ENCODE measurements at places on chromosomes 12 and 14.

DNA sequence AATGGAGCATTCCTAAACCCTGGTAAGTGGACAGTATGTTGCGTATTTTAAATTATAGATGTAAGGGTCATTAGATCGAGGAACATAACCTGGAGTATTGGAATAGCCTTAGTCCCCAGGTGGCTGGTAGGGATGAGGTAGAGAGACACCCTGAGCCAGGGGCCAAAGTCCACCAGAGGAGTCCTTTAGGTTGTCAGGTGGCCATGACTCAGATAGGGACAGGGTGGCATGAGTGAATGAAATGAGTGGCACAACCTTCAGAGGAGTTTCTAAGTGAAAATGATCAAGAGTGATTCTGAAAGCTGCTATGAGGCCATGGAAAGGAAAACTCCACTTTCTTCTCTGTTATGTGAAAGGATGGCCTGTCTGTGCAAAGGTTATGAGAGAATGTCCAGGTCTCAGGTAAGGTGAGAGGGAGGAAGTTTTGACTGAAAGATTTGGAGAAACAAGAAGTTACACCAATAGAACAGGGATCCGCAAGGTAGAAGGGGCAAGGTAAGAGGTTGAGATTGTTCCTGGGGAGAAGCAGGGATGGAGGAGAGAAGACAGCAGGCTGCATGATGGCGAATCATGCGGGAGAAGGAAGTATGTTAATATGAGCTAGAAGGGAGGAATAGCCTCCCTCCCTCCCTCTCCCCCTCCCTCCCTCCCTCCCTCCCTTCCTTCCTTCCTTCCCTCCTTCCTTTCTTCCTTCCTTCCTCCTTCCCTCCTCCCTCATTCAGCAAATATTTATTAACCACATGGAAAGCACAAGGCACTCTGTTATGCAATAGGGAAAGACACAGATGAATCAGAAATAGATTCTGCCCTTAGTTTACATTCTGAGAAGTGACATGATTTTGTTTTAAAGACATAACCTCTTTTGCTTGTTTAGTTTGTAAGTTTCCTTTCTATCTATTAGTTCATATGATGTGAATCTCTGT is 14.0 kb upstream of the RIPK3 start:
- DNase-seq: no peak

DNA sequence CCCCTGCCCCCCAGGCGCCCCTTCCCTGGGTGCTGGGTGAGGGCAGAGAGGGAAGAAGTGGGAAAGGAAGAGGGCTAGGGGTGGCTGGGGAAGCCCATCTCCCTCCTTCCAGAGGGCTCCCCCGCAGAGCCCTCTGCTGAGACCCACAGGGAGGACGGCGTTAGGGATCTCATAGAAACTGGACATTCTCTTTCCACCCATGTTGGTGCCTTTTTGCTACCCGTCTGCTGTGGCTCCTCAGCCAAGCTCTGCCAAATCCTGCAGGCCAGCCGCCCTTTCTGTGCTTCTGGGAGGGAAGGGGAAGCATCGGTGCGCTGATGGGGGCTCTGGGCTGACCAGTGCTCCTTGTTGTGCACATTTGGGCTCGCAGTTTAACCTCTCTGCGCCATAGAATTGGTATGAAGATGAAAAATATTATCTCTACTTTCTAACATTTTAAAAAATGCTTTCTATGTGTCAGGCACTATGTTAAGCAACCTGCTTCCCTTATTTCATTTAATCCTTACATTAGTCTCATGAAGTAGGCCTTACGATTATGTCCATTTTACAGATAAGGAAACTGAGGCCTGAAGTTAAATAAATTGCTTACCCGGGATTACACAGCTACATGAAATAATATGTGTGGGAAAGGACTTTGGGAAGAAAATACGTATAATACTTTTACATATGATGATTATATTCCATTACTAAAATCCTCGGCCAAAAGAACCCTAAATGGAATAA is 981 bp downstream of the SLC48A1 start:
- DNase-seq: no peak

DNA sequence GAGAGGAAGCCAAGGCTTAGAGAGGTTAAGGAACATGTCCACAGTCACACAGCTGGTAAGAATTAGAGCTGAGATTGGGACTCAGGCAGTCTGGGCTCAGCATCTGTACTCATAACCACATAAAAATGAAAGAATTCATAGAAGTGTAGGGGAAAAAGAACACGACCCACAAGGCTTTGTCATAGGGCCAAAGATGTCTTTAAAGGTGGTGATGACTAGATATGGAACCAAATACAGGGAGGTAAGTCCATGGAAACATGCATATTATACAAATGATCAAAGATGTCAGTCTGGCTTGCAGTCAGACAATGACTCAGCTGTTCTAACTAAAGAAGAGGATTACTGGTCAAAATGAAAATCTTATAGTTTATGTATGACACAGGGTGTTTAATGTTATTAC is 7.2 kb upstream of the SSPN start:
- no peak for DNase-seq

GRCh38 chr12:94122591-94122990 is 25.8 kb upstream of the PLXNC1 start:
- DNase-seq: no peak

- no peak for DNase-seq
Measured at GRCh38 chr12:119326341-119326740, 8.2 kb upstream of the CCDC60 start.

- DNase-seq: no peak
Measured at GRCh38 chr14:98858158-98858557, 413.8 kb downstream of the BCL11B start.

GRCh38 chr14:55102141-55102621 is 26.9 kb upstream of the LGALS3 start:
- peak; percentile 81 for DNase-seq

DNA sequence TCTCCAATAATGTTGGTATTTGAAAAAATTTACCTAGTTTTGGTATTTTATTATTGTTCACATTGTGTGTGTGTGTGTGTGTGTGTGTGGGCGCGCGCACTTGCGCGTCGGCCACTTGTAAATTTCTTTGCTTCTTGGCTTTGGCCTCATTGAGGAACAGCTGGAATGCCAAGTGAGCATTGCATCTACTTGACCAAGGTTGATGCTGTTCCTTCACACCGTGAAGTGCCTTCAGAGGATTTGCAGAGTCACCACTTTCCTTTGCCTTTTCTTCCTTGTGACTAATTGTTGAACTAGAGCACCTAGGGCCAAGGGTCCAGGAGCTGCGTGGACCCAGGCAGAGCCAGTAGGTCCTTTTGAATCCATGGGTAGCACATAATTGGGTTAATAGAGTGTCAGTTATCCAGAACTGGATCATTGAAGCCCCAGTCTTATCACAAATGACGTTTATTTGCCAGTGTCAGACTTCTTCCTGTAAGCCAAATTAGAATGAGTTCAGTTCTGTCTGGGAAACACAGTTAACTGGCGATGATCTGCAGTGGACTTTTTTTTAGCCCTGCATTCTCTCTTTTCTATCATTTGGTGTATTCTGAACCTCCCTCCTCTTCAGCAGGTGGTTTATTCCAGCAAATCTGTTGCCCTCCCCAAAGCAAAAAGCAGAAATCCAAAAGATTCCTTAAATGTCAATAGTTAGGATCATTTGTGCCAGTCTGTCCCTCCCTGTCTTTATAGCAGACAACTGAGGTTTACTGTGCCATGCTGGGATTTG is 2.6 kb downstream of the PPP2R5C start:
- DNase-seq: no peak

DNA sequence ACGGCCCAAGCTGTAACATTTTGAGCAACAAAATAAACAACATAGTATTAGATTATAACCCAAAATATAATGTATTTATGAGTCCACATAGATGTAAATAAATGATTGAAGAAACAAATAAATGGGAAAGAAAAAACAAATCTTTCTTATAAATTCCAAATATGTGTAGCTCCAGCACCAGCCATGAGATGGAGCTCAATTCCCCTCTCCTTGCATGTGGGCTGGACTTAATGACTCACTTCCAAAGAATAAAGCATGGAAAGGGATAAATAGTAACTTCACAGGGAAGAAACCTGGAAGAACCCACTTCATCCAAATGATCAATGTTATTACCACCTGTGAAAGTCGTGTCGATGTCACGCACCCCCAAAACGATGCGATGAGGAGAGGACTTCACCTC is 158.8 kb downstream of the RPAP3 start:
- DNase-seq: no peak

DNA sequence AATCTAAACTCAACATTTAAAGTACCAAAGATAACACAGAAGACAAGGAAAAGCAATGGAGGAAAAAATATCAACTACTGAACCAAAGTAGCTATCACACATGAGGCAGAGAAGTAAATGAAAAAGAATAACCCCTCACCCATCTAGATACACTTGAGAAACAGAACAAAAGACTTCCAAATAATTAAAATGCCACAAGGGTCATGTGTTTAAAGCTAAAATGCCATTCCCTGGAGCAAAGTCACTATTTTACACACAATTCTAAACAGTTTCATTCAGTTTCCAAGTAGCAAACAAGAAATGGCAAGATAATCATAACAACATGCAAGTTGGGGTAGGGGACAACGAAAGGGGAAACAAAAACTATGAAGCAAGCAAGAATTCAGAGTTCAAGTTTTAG is 12.0 kb downstream of the OSBPL8 start:
- no peak for DNase-seq

DNA sequence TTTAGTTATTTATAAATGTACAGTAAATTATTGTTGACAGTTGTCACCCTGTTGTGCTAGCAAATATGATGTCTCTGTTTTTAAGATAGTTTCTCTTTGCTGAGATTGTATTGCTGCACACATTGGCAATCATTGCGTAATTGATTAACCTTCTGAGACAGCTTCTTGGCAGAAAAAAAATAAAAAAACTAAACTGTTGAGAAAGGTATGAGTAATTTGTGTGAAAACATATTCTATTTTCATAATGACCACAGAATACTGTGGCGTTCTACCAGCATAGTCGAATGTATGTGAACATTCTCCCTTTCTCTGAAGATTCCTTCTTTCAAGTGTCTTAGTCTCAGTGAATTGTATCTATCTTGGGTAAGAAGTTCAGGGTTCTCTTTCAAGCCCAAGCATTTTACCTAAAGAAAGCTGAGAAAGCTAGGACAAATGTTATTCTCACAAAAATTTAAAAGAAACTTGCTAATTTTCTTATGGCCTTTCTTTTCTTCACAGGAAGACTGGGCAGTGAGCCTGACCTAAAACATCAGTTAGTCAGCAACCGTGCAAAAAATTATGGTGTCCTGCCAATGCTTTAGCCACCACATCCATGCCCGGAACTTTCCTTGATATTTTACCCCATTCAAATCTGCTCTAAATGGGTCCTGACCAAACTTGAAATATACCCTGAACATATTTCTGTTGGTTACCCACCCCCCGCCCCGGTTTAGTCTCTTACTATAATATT is 69.0 kb upstream of the REP15 start:
- peak; percentile 27 for DNase-seq

DNA sequence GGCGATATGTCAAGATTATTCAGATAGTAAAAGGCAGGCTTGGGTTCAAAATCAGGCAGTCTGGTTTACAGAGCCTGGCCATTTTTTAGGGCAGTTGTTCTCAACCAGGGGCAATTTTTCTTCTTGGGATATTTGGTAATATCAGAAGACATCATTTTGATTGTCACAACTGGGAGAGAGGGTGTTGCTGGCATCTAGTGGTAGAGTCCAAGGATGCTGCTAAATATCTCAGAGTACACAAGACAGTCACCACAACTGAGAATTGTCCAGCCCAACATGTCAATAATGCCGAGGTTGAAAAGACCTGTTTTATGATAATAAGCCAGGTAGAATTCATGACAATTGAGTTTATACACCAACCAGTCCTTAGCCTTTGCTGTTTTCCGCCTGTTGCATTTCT is 733.9 kb downstream of the NRXN3 start:
- no peak for DNase-seq

DNA sequence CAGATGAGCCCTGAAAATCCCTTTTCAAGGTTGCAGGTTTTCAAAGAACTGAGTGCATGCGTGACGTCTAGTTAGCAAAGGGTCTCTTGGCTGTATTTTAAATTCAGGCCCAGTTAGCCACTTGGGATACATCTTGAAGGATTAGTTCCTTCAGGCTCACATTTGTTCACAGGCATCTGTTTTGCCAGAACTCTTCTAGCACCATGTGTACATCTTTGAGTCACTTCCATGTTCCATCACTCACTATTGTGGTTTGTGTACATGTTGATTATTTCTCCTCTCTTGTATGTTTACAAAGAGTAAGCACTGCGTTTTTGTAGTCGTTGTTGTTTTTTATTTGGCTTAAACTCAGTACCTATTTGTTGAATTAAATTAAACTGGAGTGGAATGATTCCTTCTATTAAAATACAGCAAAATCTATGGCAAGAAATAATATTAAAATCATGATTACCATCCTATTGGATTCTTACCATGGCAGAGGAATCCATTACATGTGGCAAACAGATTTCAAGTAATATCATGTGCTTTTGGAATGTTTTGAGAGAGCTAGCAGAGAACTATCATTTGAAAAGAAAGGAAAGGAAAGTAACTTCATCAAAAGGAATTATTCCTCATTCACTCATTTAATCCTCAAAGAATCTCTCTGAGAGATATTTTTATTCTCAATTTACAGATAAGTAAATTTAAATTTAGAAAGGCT is 438.9 kb upstream of the FAR2 start:
- DNase-seq: no peak

GRCh38 chr12:115916910-115917668 is 360.4 kb downstream of the MED13L start:
- peak; percentile 57 for DNase-seq

GRCh38 chr14:65906344-65906743 is 493.8 kb downstream of the FUT8 start:
- no peak for DNase-seq

DNA sequence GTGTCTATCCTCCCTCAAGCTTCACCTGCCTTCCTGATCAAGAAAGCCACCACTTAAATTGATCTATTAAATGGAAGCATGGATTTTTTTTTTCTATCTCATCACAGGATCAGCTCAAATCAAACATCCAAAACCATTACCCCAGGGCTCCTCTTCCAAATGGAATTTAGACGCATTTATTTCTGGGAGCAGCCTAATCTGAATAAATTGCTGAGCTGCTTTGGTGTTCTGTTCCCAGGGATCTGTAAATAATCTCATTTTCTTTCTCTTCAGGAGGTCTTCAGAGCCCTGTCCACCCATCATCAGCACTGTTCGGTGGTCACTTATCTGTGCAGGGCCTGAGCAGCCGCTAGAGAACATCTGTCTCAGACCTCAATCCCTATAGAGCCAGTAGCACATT is 695.4 kb upstream of the TMEM132C start:
- no peak for DNase-seq

DNA sequence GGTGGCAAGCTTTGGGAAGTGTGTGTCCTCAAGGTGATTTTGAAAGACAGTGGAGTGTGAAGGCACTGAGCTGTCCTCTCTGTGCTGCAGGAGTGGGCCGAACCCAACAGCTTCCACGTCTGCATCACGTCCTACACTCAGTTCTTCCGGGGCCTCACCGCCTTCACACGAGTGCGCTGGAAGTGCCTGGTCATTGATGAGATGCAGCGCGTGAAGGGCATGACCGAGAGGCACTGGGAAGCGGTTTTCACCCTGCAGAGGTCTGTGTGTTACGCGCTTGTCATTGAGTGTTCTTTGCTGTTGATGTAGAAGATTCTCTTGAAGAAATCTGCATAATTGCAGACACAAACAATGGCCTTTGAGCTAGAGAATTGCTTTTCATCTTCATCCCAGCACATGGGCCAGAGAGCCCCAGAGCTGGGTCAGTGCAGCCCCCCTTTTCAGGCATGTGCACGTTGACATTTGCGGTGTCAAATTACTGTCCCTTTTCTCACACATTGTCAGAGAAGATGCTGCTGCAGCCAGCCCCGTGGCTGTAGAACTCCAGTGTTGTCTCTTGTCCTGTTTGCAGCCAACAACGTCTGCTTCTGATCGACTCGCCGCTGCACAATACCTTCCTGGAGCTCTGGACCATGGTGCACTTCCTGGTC is 63.3 kb downstream of the EP400 start:
- no peak for DNase-seq
